ENCODE measurements at places on chromosomes 1 and 21. TPM values are rescaled to one million over a fixed set of nuclear protein-coding genes. Genes with fewer than 3 reads are reported as not detected.
A peak's percentile ranks its signal among the peaks of the same experiment; 100 is the strongest.

GRCh38 chr1:205284420-205285144 lies 37.0 kb downstream of the NUAK2 start:
- peak; percentile 98 for DNase-seq

- DNase-seq, result peak; percentile 55
Observed at GRCh38 chr21:25636727-25637126, 2.3 kb upstream of the JAM2 start.

GRCh38 chr1:160647329-160647720 lies 481 bp upstream of the SLAMF1 start:
- DNase-seq, result no peak

DNA sequence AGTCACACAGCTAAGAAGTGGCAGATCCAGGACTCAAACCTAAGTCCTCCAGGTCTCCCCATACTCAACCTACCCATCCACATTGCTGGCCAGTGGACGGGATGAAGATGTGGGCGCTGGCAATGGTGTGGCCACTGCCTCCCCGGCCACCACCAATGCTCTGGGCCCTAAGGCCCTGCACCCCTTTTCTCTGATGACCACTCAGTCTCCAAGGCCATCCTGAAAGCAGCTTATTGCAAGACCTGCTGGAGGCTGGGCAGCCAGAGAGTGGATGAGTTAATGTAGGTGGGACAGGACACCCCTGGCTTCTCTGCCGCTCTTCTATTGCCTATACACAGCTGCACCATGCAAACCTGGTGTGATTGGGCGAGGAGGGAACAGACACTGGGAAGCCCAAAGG lies 178.7 kb downstream of the HIVEP3 start:
- no peak for DNase-seq

GFI1 gene
- total RNA-seq, result 0.11 TPM

WDR64 gene
- total RNA-seq, result not detected
